Psoas muscle (tissue), 8 donors: ENCODE measurements at places on chromosomes 2 and 18. TPM values are rescaled to one million over a fixed set of nuclear protein-coding genes. Genes with fewer than 3 reads are reported as not detected.

Gene SCN9A
- polyA plus RNA-seq: 0.08 TPM

- DNase-seq: no peak
These were observed 363.7 kb downstream of the SLC4A3 start for GRCh38 chr2:219991116-219991515.

DNA sequence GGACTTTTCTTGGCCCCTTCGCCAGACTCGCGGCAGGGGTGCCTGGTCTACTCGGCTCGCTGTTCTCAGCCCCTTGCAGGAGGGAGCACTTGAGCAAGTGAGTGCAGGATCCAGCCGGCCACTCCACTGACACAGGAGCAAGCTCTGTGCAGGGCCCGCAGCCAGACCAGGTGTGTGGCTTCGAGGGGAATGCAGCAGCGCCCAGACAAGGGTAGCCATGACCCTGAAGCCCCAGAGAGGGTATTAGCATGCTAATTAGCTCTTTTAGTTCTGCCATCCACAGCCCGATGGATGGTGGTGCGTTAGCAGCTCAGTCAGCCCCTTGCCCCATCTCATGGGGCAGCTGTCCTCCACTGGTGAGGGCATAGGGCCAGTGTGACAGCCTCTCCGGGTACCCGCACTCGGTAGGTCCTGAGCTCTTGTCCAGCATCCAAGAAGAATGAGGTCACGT lies 103.2 kb upstream of the HS6ST1 start:
- DNase-seq: peak; percentile 50

Gene KCNIP3
- polyA plus RNA-seq: 2.0 TPM

DNA sequence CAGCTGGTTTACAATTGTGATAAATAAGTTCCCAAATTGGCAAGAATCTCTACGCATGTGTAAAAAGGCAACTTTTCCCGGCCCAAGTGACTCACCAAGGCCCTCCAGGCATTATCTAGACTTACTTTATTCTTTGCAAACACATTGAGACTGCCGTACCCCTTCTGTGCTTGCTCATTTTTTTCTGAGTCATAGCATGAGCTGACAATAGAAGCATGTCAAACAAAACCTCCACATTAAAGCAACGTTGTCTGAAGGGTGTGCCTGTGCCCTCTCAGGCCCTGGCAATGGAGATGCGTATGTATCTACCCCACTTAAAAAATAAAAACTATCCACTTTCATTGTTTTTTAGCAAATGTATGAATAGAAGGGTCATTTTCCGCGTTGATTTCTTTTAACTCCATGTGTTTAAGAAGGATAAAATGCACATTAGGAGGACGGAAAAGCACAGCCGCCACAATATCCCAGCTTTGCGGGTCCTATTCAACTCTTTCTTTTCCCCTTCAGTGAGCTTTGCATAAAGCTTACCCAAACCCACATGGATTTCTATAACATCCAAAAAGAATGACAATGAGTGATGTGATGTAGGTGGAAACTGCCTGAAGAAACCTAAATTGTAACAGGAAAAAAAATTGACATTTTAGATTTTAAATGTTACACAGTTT lies 298.2 kb downstream of the CDCA7 start:
- no peak for DNase-seq

Gene PREPL
- 52.4 TPM for polyA plus RNA-seq

DNA sequence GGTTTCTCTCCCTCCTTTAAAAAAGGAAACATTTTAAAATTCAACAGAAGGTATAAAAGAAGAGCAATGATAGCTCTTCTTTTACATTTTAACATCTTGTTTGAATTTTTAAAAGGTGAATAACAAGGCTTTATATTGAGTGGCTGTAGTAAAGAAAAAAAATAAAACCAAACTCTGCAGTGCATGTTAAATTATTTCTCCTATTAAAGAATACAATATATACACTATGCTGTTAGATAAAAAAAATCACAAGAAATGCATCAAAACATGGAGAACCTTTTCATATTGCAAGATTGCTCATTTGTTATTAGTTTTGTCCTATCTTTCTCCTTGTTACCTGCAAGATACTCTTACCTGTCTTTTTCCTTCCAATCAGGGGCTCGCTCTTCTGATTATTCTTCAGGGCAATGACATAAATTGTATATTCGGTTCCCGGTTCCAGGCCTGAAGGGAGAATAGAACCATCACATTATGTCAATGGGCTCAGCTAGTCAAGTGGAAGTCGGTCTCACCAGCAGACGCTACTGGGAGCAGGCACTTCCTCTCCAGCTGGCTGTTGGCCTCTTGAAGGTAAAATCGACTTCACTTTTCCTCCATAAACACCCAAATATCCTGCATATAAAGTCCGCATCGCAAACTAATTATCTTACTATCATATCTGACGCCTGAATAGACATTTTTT lies 61.2 kb downstream of the ATIC start:
- DNase-seq: no peak

- no peak for DNase-seq
These were observed 29.6 kb downstream of the ARL4C start for GRCh38 chr2:234467289-234467688.

Gene MPHOSPH10
- 43.4 TPM for polyA plus RNA-seq

DNA sequence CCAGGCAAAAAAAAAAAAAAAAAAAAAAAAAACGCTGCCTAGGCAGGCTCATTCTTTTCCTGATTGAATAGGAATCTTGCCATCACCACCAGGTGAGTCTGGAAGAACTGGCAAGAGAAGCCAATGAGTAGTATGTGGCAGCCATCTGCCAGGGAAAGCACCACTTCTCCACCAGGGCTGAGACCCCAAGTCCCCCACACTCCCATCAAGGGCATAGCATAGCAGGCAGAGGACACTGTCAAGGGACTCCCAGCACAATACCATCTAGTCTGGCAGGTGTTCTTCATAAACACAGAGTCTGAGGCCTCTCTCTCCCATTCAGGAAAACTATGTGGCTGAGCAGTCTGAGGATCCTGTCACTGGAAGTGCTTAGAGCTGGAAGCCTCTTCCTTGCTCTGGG lies 538.1 kb upstream of the DSEL start:
- DNase-seq: no peak

- no peak for DNase-seq
These were observed 20.3 kb upstream of the RBBP8 start for GRCh38 chr18:22912835-22913234.

- DNase-seq: no peak
These were observed 98.7 kb downstream of the PIGN start for GRCh38 chr18:62088156-62088555.

GRCh38 chr2:241677392-241677791 lies 9.2 kb downstream of the DTYMK start:
- DNase-seq: no peak

Gene IL37
- not detected for polyA plus RNA-seq

DNA sequence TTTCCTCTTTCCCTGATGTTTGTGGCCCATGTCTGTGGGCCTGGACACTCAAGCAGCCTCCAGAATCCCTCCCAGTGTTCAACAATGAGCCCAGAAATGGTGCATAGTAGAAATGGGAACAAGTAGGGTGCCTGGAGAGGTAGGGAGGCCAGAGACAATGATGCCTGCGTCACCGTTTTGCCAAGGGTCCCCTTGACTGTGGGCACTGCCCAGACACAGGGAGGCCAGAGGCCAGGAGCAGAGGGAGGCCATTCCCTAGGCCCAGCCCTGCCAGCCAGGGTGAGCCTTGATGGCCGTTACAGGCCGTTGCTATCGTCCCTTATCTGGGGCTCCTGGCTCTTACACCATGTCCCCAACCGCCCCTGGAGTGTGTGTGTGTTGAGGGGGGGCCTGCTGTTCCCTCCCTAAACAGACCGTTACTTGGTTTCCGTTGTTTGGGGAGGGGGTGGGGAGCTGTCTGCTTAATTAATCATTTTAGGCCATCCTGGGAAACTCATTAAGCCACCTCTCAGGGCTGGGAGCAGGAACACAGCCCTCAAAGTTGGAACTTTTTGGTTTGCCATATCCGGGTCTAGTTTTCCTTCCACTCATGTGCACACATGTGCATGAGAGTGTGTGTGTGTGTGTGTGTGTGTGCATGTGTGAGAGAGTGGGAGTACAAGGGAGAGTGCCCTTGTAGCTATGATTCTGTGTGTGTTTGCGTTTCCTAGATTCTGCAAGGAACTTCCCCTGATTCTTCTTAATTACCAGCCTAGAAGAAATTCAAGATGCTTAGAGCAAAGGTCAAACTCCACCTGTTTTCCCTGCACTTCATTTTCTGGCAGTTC lies 135.2 kb upstream of the HAAO start:
- DNase-seq: no peak

Gene RAX
- polyA plus RNA-seq: not detected

GRCh38 chr2:47269316-47270232 lies 114.5 kb upstream of the STPG4 start:
- peak; percentile 82 for DNase-seq

GRCh38 chr2:216774620-216775019 lies 79.3 kb upstream of the IGFBP5 start:
- DNase-seq: peak; percentile 89

DNA sequence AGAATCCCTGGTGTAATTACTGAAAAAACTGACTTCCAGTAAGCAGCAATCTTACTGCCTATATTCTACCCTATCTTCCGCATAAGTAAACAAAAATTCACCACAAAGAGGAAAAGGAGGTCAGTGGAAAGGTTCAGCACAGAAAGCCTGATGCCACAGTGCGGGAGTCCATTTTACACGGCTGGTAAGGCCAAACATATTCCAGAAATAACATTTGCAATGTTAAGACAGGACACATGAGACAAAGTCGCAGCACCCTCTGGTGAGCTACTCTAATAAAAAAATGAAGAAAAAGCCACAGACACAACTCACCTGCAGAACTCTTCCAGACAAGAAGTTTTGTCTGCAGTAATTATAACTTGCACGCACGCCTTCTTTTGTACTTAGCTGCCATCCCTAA lies 40.6 kb downstream of the GEMIN6 start:
- no peak for DNase-seq

Gene RNF125
- polyA plus RNA-seq: 3.0 TPM

GRCh38 chr2:177584030-177584692 lies 191.6 kb downstream of the AGPS start:
- DNase-seq: no peak
